Stimulated activated CD8-positive, alpha-beta memory T cell treated with anti-CD3 and anti-CD28 coated beads, Interleukin-15, amount 100 ng/mL, for 4 hours (primary cell): ENCODE measurements at places on chromosomes 12 and 14.

GRCh38 chr14:64630778-64631177 lies 73.4 kb upstream of the PLEKHG3 start:
- no peak for DNase-seq

DNA sequence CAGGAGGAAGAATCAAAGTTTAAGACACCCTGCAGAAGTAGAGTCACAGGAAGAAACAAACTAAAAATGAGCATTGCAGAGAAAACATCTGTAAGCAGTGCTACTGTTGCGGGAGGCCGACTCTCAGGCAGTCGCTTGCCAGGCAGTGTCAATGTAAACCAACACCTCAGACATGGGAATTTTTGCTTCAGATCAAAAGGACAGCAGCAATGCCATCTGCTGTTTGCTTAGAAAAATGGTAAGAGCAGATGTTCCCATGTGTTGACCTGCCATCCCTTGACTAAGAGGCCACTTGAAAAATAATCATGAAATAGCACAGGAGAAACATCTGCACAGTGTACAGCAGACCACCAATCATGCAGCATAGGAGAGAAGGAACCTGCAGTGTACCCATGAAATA lies 196.6 kb downstream of the SLC25A21 start:
- DNase-seq: no peak

- no peak for DNase-seq
Observed at GRCh38 chr14:87656315-87656714, 336.7 kb downstream of the GALC start.

DNA sequence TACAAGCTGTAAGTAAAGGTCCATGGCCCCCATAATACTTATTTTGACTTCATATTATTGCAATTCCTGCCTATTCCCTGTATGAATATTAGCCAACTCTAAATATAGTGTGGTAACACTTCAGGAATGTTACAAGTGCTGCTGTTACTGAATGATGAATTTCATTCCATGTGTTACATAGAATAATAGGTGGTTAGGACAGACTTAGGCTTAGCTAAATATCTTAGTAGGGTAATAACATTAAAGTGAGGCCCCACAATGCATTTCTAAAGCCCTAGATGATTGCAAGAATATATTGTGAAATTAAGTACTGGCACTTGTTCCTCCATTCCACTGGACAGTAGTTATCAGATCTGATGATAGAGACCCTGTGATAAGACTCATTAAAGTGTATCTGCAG lies 182.7 kb downstream of the PCNX1 start:
- DNase-seq: no peak

GRCh38 chr14:36852981-36853691 lies 191.5 kb downstream of the PAX9 start:
- no peak for DNase-seq

GRCh38 chr14:98633380-98633779 lies 638.6 kb downstream of the BCL11B start:
- DNase-seq: no peak

DNA sequence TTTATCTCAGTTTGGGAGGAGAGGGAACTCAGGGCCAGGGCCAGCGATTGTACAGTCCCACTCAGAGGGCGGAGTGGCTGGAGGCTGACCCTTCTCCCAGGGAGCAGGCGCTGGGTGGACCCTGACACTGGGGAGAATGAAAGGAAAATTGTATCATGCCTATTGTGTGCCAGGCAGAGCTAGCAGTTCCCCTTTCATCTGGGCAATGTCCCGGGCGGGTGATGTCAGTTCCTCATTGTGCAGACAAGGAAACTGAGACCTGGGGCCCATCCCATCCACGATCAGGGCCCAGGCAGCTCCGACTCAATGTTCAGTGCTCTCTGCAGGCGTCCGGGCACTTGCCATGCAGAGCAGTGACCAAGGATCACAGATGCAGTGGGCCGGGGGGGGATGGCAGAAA lies 101.9 kb upstream of the RTL1 start:
- DNase-seq: no peak

DNA sequence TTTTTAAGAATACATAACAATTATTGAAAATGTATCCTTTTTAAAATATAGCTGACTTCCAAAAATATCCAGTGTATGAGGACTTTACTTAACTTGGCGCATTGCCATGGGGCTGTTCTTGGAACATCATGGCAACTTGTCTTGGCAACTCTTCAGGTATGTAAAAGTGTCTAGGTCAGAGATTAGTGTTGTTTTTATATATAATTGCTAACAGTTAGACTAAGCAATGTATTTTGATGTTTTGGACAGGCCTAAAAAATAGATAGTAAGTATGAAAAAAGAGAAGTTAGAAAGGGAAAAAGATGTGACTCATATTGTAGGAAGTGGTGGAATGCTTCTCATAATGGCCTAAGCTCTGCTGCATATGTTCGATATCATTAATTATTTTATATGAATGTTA lies 70.9 kb downstream of the MON2 start:
- no peak for DNase-seq

- DNase-seq: no peak
Observed at GRCh38 chr12:90090929-90091651, 382.5 kb upstream of the ATP2B1 start.

- DNase-seq: no peak
Observed at GRCh38 chr12:81633127-81633526, 126.0 kb downstream of the PPFIA2 start.

- DNase-seq: no peak
Observed at GRCh38 chr14:95275494-95275893, 44.2 kb downstream of the CLMN start.

DNA sequence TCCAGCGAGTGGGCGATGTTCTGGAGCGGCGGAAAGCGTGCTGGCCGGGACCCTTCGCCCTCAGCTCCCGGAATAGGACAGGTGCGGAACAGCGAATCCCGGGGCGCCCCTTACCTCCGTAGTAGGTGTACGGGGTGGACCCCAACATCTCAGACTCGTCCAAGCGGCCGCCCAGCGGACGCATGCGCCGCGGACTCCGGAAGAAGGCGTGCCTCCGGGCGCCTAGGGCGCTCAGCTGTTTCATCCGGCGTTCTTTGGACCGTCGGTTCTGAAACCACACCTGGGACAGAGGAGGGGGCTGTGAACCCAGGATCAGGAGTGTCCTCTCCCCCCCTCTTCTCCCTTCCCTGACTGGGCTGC lies 4.5 kb downstream of the LHX5 start:
- DNase-seq: no peak

DNA sequence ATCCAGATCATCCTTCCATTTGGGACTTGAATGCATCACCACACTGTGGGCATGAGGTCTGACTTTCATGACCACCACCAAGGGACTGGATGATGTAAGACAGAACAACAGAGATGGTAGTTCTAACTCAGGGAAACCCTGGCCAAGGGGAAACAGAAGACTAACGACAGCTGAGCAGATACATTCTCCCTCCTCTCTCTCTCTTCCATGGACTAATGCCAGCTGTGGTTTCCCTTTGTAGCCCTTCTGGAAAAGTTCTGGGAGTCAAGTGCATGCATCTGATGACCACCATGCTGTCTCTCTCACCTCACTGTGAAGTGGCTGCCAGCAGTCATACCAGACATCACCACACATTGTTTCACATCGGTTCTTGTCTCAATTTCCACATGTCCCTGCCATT lies 3.4 kb downstream of the TAS2R30 start:
- no peak for DNase-seq

DNA sequence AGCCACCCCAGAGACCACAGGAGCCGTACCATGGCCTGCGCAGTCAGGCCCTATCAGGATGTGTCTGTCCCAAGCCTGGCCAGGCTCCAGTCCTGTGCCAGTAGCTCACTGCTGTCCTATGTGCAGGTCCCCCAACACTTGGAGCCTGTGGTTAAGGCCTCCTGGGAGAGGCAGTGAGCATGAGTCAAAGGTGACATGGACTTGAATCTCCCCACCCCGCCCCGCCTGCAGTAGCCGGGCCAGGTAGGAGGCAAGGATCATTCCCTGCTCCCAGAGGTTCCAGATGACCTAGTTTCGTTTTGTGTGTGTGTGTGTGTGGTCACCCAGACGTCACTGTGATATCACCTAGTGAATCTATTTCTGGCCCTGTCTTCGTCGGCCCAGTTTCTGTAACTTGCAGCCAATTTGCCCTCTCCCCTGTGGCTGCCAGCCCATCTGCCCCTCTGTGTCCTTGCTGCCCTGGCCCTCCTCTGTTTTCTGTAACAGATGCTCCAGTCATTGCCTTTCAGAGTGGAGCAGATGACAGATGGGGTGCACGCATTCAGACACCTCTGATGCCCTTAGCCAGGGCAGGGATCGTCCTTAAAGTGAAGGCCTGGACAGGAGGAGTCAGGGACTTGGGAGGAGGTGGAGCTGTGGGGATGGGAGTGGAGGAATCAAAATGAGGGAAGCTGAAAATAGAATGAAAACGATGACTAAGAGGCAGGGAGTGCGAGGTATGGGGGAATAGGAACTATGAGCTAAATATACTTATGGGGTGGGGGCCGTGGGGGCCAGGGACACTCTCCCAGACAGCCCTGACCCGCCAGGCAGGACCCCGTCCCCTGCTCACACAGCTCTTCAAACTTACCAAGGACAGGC lies 37.4 kb downstream of the SLC6A12 start:
- no peak for DNase-seq

DNA sequence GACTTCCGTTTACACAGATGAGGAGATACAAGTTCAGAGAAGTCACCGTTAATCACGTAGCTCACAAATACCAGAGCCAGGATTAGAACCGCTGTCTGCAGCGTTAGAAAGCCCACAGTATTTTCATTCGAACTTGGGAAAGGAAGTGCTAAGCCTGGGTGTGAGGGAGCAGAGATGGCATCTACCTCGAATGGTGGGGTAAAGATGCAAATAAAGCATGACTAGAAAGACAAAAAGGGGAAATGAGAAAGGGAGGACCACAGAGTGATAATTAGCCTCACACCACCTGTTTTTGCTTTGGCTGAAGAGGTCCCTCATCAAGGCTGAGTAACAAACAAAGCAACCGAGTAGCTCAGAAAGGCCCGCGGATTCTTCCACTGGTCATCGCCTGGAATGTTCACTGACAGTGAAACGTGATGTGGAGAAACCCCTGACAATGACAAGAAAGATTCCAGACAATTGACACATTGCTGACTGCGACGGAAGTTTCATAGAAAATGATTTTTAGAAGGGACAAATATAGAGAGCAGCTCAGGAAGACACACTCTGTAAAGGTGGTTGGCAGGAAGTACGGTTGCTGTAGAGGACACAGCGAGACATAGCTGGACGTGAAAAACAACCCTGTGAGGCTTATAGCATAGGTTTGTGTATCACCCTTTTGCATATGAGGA lies 31.5 kb upstream of the BHLHE41 start:
- no peak for DNase-seq
